ENCODE measurements at places on chromosomes 7 and 10. TPM values are rescaled to one million over a fixed set of nuclear protein-coding genes. Genes with fewer than 3 reads are reported as not detected.

GRCh38 chr10:127375461-127375860 is 173.6 kb upstream of the NPS start:
- DNase-seq = no peak

The VSIR gene
- total RNA-seq = 40.5 TPM

GRCh38 chr7:14900051-14900450 is 2.5 kb downstream of the DGKB start:
- no peak for DNase-seq

- DNase-seq = no peak
Observed at GRCh38 chr10:127346604-127347003, 150.2 kb upstream of the INSYN2A start.

DNA sequence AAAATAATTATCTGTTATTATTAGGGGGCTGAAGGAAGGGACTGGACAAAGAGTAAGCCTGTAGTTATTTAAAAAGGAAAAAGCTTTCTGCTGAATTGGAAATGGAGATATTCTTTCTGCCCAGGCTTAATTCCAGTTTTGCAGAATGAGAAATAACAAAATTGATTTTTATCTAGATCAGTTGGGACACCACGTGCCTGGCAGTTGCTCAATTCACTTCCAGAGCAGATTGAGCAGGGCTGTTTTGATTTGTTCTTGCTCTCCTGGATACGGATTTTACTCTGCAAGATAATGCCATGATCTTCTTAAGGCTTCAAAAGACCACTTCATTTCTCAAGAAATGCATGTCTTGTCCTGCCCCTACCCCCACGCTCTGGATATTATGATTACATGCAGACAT is 524.3 kb downstream of the TCERG1L start:
- no peak for DNase-seq

- DNase-seq = peak; percentile 56
Observed at GRCh38 chr10:131978851-131979250, 2.9 kb downstream of the BNIP3 start.

GRCh38 chr10:113858541-113858940 is 4.1 kb downstream of the NHLRC2 start:
- no peak for DNase-seq

DNA sequence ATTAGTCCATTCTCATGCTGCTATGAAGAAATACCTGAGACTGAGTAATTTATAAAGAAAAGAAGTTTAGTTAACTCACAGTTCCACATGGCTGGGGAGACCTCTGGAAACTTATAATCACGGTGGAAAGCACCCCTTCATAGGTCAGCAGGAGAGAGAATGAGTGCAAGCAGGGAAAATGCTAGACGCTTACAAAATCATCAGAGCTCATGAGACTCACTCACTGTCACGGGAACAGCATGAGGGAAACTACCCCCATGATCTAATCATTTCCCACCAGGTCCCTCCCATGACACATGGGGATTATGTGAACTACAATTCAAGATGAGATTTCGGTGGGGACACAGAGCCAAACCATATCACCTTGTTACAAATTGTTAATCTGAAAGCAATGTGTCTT is 15.8 kb downstream of the TAS2R39 start:
- DNase-seq = no peak

The DKK1 gene
- 0.66 TPM for total RNA-seq

The SPDYE1 gene
- total RNA-seq = not detected

- peak; percentile 76 for DNase-seq
Observed at GRCh38 chr7:51067757-51068156, 248.9 kb downstream of the COBL start.

GRCh38 chr10:73597346-73597745 is 6.2 kb upstream of the USP54 start:
- no peak for DNase-seq

Measured in sigmoid colon (tissue), 7 donors.